ENCODE measurements at places on chromosomes 12 and 14. TPM values are rescaled to one million over a fixed set of nuclear protein-coding genes. Genes with fewer than 3 reads are reported as not detected.

DNA sequence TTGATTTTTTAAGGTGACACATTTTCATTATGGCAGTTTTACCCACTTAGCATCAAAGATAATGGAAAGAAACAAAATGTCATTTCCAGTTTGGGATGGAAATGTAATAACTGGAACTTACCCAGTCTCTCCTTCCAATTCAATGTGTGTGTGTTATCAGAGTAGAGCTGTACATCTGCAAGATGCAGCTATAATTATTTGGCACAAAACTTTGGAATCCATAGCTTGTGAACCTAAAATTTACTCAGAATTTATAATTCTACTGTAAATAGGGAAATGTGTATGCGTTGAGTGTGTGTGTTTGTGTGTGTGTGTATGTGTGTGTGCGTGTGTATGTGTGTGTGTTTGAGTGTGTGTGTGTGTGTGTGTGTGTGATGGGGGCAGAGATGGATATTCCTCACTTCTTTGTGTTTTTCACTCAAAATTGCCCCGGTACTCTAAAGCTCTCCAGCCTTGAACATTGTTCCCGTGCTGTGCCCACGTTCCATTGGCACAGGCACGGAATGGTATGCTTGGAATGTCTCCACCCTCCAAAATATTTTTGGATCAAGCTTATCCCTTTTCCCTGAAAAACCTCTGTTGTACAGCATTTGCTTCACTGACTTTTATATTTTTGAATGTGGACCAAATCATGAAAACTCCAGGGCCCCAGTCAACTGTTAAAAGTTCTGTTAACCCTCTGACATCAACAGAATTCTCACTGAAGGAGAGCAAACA is 150.2 kb upstream of the BMP4 start:
- no peak for DNase-seq

SCNN1A gene
- 118 TPM for total RNA-seq

PA2G4 gene
- 302 TPM for total RNA-seq

SSPN gene
- total RNA-seq = 0.17 TPM

- DNase-seq = no peak
Measured at GRCh38 chr12:5614256-5614655, 182.3 kb downstream of the NTF3 start.

DNA sequence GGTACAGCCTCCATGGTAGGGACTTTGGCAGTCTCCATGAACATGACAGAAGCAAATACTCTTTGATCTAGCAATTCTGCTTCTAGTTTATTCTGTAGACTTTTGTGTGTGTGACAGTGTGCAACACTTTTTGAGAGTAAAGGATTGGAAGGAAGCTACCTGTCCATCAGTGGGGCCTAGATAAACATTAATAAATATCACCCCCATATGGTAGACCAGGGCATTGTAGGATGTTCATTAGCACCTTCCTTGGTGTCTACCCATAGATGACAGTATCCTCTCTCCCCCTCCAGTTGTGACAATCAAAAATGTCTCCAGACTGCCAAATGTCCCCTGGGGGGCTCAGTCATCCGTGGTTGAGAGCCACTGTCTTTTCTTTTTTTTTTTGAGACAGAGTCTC is 10.8 kb downstream of the SNRNP35 start:
- DNase-seq = no peak

- DNase-seq = no peak
Measured at GRCh38 chr12:40435251-40435650, 210.5 kb downstream of the LRRK2 start.

GRCh38 chr12:111271674-111272418 is 97.0 kb downstream of the PHETA1 start:
- DNase-seq = peak; percentile 4

GRCh38 chr12:110023059-110023980 is 24.1 kb downstream of the ANKRD13A start:
- no peak for DNase-seq

KRT6C gene
- total RNA-seq = not detected

DNA sequence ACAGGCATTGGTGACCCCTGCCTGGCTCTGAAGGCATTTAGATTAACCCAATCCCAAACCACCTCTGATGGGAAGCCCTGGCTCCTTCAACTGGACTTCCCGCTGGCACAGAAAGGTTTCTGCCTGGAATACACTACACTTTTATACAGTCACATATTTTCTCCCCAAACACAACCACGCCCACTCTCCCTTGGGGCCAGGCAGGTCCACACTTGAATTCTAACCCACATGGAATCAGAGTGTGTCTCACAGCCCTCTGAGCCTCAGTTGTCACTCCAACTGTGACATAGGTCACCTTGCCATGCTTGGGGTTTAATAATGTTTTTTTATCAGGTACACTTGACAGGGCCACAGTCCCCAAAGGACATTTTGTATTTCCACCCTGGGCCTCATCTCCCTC is 368.6 kb downstream of the BCL11B start:
- DNase-seq = no peak

SOAT2 gene
- total RNA-seq = 0.17 TPM

FAIM2 gene
- total RNA-seq = not detected

DNA sequence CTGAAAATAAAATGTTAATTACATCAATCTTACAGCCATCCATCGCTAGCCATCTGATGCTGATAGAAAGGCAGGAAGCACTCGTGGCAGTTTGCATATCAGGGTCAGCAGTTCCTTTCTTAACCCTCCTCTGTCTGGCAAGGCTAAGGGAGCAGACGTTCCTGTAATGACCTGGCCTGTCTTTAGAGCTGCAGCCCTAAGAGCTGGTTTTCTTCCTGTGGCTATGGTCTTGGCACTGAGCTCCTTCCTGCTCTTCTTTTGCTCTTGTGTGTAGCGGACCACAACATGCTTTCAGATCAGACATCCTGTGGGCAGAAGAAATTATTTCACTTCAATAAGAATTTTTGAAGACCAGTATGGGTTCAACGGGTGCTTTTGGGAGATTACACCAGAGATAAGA is 170.4 kb downstream of the DAD1 start:
- no peak for DNase-seq

DNA sequence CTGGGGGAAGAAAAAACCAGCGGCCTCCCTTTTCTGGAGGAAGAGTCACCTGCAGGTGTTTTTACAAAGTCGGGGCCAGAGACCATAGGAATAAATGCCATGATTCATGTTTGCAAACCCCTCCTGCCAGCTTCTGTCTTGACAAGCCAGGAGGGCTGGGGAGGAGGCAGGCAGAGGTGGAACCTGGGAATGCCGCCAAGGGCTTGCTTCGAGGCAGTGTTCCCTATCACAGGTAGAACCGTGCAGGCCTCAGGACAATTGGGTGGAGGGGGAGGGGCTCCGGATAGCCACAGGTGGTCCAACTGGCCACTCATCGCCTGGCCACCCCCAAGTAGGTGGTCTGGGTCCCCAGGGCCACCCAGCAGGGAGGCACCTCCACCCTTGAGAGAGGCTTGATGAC is 14.2 kb upstream of the DLK1 start:
- DNase-seq = no peak
